ENCODE measurements at places on chromosomes 11 and 22.

DNA sequence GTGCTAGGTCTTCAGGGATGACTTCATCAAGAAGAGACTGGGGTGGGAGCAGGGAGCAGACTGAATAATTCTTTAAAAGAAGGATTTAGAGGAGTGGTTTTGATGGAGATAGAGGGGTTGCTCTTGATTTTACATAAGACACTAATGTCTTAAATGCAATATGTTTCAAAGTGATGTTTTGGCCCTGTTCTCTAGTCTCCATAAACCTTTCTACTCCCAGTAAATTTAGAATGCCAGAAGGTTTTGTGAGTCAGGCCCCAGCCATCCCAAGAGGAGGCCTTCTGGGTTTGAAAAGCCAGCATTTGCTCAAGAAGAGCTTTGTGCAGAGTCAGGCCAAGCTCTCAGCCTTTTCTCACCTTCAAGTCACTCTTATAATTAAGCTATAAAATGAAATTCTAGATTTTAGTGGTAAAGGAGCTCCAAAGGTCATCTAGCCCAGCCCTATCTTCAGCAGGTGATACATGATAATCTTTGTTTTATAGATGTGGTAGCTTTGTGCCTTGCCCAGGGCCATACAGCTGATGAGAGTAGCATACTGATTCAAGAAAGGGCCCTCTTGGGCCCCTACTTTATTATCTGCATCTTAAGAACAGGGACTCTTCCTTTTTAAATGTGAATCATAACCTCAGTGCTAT is 122.8 kb upstream of the MTNR1B start:
- no peak for DNase-seq

- no peak for DNase-seq
Measured at GRCh38 chr22:48851933-48852549, 975.6 kb downstream of the BRD1 start.

- DNase-seq = no peak
Measured at GRCh38 chr22:23414727-23415489, 165.2 kb downstream of the IGLL1 start.

DNA sequence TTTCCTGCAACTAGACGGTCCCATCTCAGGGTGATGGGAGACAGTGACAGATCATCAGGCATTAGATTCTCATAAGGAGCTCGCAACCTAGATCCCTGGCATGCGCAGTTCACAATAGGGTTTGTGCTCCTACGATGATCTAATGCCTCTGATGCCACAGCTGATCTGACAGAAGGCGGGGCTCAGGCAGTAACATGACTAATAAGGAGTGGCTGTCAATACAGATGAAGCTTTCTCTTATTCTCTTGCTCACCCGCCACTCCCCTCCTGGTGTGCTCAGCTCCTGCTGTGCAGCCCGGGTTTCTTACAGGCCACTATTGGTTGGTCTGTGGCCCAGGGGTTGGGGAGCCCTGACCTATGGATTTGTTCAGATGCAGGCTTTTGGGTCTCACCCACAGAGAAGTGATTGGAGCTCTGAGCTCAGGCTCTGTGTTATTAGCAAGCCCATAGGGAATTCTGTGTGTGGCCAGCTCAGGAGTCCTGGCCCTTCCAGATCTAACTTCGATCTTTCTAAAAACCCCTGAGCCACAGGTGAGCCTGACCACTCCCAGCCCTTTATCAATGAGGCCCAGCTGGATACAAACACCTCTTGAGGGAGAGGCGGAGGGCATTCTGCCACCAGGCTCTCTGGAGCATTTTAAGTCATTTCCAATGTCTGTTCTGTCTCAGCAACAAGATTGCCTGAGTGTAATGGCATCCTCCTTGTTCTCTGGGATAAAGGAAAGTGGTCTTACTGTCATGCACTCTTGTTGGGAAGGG is 351.8 kb downstream of the BUD13 start:
- DNase-seq = no peak

GRCh38 chr11:93216511-93217101 is 18.8 kb upstream of the SLC36A4 start:
- DNase-seq = no peak

- no peak for DNase-seq
Measured at GRCh38 chr11:30210357-30210756, 20.5 kb upstream of the FSHB start.

DNA sequence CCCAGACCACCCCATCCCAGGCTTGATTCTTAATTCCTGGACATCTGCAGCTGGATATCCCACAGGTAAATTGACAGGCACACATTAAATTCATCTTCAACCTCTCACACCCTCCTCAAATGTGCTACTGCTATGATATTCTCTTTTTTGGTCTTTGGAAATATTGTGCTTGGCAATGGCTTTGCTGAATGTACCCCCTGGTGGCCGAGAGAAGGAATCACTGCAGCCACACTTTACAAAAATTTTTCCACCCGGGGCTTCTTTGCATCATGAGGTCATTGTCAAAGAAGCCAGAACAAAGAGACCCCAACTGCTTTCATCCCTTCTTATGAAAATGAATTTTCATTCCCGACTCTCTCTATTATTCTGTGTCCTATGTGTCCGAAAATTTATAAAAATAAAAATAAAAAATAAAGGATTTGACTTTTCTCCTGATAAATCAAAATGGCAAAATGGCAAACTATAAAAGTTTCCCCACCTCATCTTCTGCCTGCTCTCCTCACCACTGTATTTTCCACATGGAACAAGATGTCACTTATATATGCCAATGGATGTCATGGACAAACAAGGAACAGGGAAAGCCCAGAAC is 15.0 kb upstream of the CYB5R2 start:
- DNase-seq = peak; percentile 50

DNA sequence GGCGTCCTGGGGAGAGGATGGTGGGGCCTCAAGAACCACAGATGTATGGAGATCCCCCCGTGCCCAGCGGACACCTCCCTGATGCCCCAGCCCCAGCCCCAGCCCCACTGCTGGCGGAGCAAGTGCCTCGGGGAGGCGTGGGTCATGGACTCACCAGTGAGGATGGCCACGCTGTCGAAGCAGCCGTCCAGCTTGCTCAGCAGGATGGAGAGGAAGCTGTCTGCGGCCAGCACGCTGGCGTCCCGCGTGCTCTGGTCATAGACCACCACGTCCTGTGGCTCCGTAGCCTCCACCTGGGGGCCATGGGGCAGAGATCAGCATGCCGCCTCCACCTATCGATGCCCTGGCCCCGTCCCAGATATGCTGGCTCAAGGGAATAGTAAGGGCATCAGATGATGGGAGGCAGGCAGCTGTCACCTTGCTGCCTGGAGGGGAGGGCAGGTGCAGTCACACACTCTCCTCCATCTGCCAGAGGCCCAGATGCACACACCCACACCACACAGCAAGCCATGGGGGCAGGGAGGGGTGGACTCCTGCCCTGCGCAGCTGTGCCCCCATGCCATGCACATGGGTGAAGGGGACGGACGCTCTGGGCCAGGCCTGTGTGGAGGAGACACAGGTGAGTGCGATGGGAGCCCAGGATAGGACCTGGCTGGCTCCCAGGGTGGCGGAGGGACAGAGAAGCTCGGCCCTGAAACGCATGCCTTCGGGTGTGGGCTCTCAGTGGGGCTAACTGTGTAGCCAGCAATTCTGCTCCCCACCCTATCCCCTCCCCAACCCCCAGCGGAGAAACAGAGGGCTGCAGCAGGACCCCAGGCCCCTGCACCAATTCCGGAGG is 8.2 kb downstream of the DUSP8 start:
- no peak for DNase-seq

- DNase-seq = no peak
Measured at GRCh38 chr11:109914809-109915653, 178.2 kb upstream of the ZC3H12C start.

DNA sequence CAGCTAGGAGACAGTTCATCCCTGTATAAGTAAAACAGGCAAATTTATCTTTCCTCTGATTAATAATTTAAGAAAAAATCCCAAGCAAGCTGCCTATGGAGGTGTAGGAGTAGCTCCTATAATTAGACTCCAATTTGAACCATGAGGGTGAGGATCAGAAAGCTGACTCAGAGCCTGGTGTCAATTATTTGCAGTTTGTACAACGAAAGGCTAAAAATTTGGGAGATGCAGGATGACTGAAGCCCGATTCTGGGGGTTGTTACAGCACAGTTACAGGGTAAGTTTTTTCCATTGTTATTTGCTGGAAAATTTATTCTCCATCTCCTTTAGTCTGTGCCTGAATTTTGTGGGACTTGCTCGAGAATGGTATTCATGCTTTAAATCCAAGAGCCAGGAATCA is 359.4 kb upstream of the CCDC90B start:
- DNase-seq = no peak

- no peak for DNase-seq
Measured at GRCh38 chr11:65390996-65391395, 4.6 kb downstream of the FRMD8 start.

DNA sequence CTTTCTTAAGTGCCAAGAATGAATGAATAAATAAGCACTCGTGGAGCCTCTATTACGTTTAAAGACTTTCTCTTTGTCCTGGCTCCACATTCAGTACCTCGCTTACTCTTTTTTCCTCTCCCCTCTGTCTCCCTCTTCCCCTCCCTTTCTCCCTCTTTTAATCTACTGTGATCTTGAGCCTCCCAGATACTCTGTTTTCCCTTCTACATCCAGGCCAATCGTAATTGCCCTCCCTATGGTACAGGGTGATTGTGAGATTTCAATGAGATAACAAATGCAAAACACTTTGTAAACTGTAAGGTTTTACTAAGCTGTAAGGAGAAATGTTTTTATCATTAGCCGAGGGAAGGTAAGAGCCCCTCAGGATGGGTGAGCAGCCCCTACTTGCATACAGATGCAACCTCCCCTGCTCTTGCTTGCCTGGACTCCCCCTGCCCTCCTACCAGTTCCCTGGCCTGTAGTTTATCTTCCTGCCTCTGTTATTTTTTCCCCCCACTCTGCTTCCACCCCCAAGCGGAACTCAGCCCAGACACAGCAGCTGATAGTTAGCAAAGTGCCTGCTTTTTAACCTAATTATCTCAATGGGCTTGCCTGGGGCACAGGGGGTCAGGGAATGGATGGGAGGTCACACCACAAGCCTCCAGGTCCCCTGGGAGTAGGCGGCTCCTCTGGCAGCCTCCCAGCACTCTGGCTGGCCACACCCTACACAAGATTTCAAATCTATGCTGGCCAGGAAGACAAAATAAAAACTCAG is 76.9 kb upstream of the CADM1 start:
- DNase-seq = no peak

GRCh38 chr11:63870351-63871140 is 31.6 kb downstream of the MARK2 start:
- DNase-seq = no peak

DNA sequence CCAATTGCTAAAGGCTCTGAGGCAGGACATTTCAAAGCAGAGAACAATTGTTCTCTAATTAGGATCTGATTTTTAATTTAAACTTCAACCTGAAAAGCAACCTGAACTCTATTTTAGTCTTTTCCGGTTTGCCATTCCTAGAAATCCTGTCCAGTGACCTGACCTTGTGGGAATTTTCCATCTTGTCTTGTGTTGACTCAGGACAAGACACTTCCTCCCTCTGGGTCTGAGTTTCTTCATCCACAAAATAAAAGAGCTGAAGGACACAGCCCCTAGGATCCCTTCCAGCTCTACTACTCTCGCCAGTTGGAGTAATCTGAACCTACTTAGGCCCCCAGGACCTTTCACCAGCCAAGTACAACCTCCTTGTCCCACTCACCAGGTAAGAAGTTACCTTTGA is 66.5 kb upstream of the POU2AF1 start:
- no peak for DNase-seq

Data from CD8-positive, alpha-beta T cell (primary cell).